ENCODE measurements at places on chromosomes 1 and 21.

- DNase-seq: no peak
Measured at GRCh38 chr1:25675729-25676476, 59.3 kb downstream of the MAN1C1 start.

DNA sequence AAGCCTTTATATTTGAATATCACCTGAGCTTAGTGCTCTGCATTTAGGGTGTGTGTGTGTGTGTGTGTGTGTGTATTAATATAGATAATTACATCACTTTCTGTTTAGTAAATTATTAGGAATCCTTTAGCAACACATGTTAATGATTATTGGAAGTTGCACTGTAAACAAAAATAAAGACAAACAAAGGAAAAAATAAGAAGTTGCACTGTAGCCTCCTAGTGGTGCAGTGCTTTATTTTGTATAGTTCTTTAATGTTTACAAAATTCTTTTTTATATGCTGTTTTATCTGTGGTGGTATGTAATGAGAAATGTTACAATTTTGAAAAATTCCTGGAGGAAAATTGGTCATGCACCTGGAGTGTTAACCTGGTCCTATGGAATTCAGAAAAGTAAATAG, 69.2 kb downstream of the UBE4B start:
- no peak for DNase-seq

GRCh38 chr1:26961826-26962225, 1.6 kb upstream of the KDF1 start:
- DNase-seq: no peak

GRCh38 chr1:153629971-153630370, 1.7 kb downstream of the S100A1 start:
- no peak for DNase-seq

- no peak for DNase-seq
Measured at GRCh38 chr1:81114191-81114590, 686.5 kb upstream of the ADGRL2 start.

- no peak for DNase-seq
Measured at GRCh38 chr1:21518774-21519455, 9.7 kb downstream of the ALPL start.

GRCh38 chr21:26560612-26561011, 12.5 kb downstream of the CYYR1 start:
- no peak for DNase-seq

Measured in C1 segment of cervical spinal cord (tissue), 14 donors.